Stimulated activated CD8-positive, alpha-beta memory T cell treated with anti-CD3 and anti-CD28 coated beads, Interleukin-7, amount 100 ng/mL, for 24 hours (primary cell): ENCODE measurements at places on chromosomes 12 and 14.

DNA sequence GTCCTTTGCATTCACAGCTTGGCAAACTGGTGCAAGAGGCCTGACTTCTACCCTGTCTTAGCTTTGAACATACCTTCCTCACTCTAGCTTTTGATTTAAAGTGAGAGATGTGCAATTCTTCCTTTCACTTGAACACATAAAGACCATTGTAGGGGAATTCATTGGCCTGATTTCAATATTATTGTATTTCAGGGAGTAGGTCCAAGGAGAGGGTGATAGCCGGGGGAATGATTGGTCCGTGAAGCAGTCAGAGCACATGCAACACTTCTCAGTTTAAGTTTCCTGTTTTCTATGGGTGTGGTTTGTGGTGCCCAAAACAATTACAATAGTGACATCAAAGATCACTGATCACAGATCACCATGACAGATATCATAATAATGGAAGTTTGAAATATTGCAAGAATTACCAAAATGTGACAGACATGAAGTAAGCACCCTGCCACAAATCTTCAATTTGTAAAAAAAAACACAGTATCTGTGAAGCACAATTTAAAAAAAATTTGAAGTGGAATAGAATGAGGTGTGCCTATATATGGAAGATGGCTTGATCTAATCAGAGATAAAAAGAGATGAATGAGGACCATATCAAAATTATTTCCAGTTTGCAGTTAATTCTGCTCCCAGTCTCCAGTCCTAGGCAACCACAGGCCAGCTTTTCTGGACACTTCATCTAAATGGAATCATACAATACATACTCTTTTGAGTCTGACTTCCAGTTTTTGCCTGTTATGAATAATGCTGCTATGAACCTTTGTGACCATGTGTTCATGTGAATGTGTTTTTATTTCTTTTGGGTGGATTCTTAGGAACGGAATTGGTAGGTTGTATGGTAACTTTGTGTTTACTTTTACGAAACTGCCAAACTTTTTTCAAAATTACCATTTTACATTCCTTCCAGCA lies 23.2 kb downstream of the BORCS5 start:
- no peak for DNase-seq

- DNase-seq, result no peak
These were observed 46.8 kb downstream of the TMEM117 start for GRCh38 chr12:43882578-43883178.

GRCh38 chr12:53937596-53938325 lies 870 bp upstream of the HOXC13 start:
- no peak for DNase-seq

DNA sequence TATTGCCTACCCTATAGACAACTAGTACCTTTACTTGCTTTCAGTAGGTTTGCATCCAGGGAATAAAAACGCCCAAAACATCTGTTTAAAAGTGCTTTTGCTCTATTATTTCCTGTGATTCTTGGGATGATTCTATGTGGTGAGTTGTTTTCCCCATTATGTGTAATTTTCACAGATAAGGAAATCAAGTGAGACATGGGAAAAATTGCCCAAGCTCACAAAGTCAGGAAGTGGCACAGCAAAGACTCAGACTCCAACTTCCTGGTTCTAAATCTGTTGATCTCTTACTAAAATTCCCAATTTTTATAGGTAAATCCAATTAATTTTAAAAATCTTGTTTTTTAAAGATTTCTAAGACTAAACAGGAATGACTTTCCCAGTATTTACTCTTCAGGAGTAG lies 39.0 kb downstream of the NID2 start:
- no peak for DNase-seq

- no peak for DNase-seq
These were observed 174.4 kb downstream of the PTPRO start for GRCh38 chr12:15496738-15497137.

GRCh38 chr12:119989361-119989730 lies 310 bp downstream of the BICDL1 start:
- DNase-seq, result no peak

GRCh38 chr12:57095440-57095839 lies 6.5 kb downstream of the NAB2 start:
- no peak for DNase-seq

DNA sequence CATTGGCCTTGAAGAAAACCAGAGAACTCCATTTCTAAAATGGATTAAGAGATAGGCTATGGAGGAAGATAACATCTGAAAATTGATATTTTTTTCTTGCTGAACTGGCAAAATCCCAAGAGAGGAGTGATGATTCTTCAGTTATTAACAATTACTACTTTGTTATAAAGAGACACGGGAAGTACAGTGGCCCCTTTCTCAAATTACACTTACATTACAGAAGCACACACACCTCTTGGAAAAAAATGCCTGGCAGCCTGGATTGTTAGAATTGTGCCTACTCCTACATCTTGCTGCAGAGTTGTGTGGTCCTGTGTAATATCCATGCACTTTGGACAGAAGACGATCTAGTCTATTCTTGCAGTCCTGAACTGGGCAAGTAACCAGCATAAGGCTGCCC lies 71.7 kb downstream of the TGFB3 start:
- DNase-seq, result no peak

GRCh38 chr14:50531595-50532501 lies 521 bp downstream of the MAP4K5 start:
- no peak for DNase-seq

- no peak for DNase-seq
These were observed 54.7 kb downstream of the DYNC1H1 start for GRCh38 chr14:102019006-102019540.

- no peak for DNase-seq
These were observed 64.2 kb upstream of the FOXN3 start for GRCh38 chr14:89481196-89481595.

DNA sequence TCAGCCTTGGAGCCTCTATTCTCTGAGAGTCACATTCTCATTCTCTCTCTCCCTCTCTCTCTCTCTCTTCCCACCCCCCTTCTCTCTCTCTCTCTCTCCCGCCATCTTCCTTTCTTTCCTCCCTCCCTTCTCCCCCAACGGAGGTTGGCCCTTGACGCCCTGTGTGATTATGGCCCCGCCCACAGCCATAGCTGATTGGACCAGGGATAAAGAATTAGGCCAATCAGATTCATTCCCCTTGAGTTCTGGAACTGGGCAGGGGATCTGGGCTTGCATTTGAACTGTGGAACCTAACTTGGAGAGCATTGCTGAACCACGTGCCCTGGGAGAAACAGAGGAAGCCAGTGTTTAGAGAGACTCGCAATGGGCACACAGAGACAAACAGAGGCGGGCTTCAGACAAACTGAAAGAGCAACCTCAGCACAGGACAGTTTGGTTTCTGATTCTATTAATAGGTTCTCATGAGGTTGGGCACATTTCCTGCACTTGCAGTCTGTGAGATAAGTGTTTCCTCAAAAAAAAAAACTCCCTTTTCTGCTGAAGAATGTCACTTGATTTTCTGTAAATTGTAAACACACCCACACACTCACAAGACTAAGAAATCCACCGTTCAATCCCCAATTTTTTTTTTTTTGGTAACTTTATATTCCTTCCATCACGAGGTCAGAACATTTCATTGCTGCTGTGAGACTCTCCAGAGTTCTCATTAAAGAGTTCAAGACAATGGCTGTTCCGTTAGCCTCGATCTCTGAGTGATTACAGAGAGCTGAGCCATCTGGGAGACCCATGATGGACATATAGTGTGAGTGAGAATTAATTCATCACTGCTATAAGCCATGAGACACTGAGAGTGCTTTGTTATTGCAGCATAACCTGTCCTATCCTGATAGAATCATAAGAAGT lies 3.5 kb upstream of the P2RX7 start:
- peak; percentile 64 for DNase-seq

DNA sequence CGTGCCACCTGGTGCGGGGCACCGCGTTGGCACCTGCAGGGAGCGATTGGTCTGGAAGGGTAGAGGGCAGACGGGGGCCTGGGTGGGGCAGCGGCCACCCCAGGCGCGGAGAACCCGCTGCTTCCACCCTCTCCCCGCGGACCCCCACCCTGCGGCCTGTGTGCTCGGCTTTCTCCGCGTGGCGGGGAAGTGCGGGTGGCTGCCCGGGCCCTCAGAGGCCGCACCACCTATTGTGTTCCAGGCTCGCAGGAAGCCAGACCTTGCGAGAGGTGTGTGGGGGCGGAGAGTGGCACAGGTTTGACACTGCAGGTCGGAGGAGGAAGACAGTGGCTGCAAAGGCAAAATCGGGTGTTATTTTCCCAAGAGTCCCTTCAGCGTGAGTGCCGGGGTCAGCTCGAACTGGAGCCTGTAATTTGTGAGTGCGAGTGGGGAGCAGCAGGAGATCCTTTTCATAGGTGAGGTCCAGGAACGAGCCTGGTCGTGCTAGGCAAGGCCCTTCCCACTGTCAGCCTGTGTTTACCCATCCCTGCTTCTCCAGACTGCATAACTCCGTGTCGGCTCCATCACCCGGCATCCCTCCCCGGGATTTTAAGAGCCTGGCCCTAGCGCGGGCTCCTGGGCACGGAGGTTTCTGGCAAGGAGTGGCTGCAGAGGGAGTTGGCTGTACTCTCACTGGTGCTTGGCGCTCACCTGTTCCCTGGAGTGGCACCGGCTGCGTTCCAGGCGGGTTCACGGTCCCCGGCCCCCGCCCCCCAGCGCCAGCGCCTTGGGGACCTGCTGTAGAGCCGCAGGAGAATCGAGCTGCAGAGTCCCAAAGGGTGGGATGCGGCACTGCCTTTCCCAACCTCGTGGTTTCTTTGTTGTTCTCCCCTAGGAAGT lies 935 bp downstream of the TBC1D30 start:
- DNase-seq, result no peak
